Peyer's patch (tissue), 4 donors: ENCODE measurements at places on chromosomes 1 and 21. TPM values are rescaled to one million over a fixed set of nuclear protein-coding genes. Genes with fewer than 3 reads are reported as not detected.

- no peak for DNase-seq
Observed at GRCh38 chr21:38714999-38715398, 90.7 kb upstream of the ETS2 start.

GRCh38 chr1:55477953-55478352, 262.8 kb upstream of the USP24 start:
- no peak for DNase-seq

Gene DAB1
- 62.7 TPM for total RNA-seq

Gene KCNN3
- total RNA-seq: 1.1 TPM

- DNase-seq: no peak
Observed at GRCh38 chr1:24089027-24089742, 22.8 kb downstream of the MYOM3 start.

DNA sequence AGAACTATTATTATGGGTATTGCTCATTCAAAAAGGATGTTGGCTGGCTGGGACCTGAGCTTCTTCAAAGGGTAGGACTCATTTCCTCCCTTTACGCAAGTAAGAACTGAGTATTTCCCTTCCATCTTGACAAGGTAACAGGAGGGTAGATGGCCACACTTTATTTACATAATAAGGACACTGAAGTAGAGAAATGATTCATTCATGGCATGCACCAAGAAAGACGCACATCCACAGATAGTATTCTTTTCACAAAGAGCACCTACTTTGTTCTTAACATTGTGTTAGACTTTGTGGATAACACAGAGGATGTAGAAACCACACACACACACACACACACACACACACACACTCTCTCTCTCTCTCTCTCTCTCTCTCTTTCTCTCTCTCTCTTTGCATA, 82.9 kb downstream of the FAM78B start:
- no peak for DNase-seq

GRCh38 chr1:181482001-181482430, 1.3 kb upstream of the CACNA1E start:
- DNase-seq: no peak

DNA sequence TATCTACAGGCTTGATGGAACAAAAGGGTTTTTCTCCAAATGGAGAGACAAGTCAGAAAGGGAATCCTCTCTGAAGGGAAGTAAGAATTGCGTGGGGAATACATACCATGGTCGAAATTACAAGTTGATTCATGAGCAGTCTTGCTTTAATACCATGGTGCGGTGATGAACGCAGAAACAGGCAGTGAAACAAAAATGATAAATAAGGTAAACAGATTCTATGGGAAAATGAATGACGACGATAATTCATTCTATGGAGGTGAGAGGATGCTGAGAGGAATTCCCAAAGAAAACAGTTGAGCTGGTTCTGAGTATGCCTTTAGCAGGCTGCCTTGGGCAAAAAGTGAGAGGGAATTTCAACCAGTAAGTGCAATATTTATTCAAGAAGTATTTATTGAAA, 209.4 kb upstream of the RUNX1 start:
- DNase-seq: no peak

- peak; percentile 51 for DNase-seq
Observed at GRCh38 chr1:202167708-202168415, 7.5 kb upstream of the PTPN7 start.

GRCh38 chr1:192901500-192901899, 92.7 kb downstream of the RGS2 start:
- no peak for DNase-seq

Gene NBPF3
- total RNA-seq: 7.0 TPM

DNA sequence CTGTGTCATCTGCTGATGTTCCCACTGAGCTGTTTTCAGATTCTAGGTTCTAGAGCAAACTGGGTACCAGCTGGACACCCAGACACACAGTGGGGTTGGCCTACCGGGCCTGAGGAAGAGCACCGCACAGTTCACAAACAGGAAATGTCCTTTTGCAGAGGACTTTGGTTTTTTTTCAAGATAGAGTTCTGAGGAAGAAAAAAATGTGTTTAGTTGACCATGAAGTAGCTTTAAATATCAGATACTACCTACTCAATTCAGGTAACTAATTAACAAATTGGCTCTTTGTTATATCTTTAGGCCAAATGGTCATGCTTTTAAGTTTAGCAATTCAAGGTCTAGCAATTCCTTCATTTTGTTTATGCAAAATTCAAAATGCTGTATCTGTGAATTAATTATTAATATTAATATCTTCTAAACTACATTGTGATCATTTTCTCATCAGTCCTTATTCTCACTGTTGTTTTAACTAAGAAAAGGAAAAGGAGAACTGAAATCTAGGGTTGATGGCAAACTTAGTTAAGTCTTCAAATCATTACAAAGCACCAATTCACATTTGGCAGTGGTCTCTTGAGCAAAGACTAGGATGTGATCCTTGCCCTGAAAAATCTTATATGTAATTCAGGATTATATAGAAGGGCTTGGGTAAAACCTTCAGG, 17.2 kb upstream of the NCF2 start:
- no peak for DNase-seq

- no peak for DNase-seq
Observed at GRCh38 chr1:107626073-107626796, 338.7 kb downstream of the VAV3 start.

DNA sequence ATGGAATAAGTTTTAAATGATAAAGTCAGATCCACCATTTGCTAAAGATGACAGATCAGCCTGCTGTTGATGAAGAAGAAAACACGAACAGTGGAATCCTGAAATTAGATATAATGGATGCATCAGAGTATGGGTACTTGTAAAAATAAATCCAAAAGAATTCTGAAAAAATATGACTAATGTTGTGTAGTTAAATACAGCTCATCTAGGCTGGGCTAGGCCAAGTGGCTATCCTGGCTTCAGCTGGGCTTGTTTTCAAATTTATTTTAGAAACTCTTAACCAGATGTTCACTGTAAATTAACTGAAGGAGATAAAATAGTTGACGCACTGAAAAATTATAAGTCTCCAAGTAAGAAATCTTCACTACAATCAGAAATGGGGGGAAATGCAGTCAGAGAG, 7.4 kb upstream of the RGS2 start:
- DNase-seq: no peak

DNA sequence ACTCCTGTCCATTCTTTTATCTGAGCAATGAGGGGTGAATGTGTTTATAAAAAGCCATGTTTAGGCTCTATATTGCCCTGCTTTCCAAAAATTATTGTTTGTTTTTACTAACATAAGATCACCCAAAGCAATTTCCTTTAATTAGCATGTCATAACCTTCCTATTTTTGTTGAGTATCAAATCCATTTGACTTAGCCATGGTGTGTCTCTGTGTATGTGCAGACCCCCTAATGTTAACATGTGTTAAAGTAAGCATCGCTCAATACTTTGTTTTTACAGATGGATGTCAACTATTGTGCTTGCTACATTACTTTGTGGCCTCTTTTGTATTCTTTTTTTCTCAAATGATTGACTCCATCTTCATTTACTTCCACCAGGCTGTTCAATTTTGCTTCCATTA, 585.4 kb downstream of the USP25 start:
- DNase-seq: no peak

Gene SLC22A15
- 0.53 TPM for total RNA-seq

GRCh38 chr1:204705888-204706837, 20.6 kb upstream of the LRRN2 start:
- no peak for DNase-seq

- no peak for DNase-seq
Observed at GRCh38 chr1:164805399-164805798, 246.4 kb downstream of the PBX1 start.

DNA sequence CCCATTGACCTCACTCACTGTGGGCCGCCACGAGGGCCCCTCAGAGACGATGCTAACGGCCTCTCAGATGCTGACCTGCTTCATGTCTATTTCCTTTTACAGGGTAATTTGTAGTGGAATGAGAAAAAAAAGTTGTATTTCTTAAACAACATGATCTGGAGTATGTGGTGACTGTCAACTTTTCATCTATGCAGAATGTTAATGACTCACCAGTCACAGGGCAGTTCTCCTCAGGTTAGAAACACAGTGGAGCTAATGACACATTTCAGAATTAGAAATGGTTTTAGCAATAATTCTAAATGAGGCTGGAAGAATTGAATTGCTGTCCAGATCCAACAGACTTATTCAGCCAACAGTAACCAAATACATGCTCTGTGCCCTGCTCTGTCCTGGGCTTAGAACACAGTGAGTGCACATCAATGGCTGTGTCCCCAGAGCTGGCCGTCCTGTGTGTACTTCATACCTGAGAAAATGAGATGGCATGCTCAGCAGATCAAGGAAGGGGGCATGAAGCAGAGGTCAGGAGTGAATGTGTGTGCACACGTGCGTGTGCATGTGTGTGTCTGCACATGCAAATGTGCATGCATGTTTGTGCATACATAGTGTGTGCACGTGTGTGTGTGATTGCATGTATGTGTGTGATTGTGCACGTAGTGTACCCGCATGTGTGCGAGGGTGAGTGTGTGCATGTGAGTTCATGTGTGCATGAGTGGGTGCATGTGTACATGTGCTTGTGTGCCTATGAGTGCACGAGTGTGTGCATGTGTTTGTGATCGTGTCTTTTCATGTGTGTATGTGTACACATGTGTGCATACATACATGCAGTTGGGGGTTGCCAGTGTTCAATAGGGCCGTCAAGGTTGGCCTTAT, 145.3 kb downstream of the PCBP3 start:
- DNase-seq: no peak

GRCh38 chr1:52674497-52675384, 23.4 kb downstream of the COA7 start:
- no peak for DNase-seq

- DNase-seq: no peak
Observed at GRCh38 chr1:75438355-75438754, 172.6 kb downstream of the SLC44A5 start.

Gene HLX
- 18.2 TPM for total RNA-seq

GRCh38 chr1:69271587-69272125, 296.1 kb upstream of the LRRC7 start:
- DNase-seq: no peak

Gene UBL4B
- not detected for total RNA-seq

GRCh38 chr1:20724364-20725188, 6.8 kb upstream of the KIF17 start:
- DNase-seq: no peak

GRCh38 chr21:44288251-44289110, 2.8 kb downstream of the AIRE start:
- DNase-seq: no peak

DNA sequence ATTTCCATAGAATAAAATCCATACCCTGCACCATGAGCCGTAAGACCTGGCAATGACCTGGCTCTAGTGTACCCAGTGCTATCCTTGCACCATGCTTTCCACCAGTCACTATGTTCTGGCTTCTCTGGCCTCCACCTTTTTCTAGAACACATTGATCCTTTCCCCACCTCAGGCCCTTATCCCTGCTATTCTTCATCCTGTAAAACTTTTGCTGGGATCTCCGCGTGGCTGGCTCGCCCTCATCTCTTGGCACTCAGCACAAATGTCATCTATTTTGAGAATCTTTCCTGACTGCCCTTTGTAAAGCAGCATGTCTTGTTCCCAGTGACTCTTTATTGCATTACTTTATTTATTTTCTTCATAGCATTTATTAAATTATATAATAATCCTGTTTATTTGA, 169.8 kb upstream of the B3GALT2 start:
- DNase-seq: no peak

DNA sequence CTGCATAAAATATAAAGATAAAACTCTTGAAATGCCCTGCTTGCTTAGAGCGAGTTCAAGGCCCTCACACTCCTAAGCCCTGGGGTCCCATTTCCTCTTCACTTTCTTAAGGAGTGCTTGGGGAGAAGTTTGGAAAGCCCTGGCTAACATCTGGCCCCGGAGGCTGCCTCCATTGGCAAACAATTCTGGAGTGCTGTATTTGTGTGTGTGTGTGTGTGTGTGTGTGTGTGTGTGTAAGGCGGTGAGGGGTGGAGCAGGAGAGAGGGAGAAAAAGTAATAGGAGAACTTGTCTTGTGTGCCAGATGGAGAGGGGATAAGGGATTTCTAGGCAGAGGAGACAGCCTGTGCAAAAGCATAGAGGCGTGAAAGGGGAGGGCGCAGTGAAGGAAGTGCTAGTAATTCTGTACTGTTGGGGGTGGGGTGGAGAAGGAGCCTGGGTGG, 578 bp upstream of the TRIM62 start:
- DNase-seq: no peak

DNA sequence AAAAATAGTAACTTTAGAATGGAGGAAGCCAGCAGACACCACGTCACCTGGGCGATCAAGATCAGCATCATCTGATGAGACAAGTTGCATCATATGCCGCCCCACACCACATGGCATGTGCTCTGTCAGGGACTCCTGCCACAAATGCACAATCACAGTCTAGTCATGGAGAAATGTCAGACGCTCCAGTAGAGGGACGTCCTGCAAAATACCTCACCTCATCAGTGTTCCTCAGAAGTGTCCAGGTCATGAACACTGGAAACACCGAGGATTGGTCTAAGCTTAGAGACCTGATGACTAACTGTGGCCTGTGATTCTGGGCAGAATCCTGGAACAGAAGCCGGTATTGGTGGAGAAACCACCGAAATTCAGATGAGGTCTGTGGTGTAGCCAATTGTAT, 14.3 kb downstream of the ADARB1 start:
- no peak for DNase-seq

DNA sequence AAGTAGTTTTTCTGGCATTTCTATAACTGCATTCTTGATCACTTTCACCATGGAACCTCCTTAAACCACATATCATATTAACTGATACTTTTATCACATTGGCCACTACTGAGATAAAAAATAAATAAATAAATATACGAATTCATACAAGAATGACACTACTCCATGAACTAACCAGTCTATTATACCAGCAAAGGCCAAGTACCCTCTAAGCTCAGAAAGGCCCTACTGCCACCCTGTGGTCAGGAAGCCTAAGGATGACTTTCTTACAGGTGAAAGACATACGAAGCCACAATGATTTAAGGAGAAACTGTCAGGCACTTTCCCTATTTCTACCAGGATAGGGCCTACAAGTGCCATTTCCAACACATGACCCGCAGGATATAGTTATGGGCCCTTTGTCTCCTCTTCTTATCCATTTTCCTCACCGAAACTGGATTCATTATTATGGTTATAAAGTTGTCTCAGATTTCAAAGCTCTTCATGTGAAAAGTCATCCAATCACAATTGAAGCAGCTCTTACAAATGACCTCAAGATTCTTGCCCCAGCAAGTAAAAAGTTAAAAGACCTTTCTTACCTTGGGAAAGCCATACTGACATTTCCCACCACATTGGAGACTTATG, 23.9 kb downstream of the DNAJC8 start:
- DNase-seq: no peak

Gene GRIK3
- 0.83 TPM for total RNA-seq

- no peak for DNase-seq
Observed at GRCh38 chr1:205510308-205510950, 6.0 kb downstream of the CDK18 start.

GRCh38 chr1:247296599-247297180, 35.0 kb downstream of the ZNF496 start:
- no peak for DNase-seq

Gene CCDC27
- total RNA-seq: not detected

DNA sequence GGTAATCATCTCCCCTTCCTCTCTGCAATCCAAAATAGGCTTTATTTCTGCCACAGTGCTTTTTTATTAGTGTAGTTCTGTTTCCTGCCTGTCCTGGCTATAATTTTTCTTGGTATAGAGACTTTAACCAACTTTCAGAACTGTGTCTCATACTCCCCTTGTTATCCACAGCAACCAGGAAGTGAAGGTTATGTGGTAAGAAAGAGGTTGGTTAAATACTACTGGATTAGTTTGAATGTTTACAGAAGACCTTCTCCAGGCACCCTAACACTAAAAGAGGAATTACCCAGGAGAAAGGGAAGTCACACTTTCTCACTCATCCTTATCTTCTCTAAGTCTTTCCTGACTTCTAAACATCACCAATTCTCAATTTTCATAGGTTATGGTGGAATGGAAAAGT, 17.8 kb upstream of the TNFSF4 start:
- no peak for DNase-seq

Gene KDF1
- 40.1 TPM for total RNA-seq

Gene C1QC
- 30.1 TPM for total RNA-seq
